Activated T-helper 1 cell treated with anti-CD3 and anti-CD28 coated beads, Interleukin-12 subunit alpha, Interleukin-12 subunit beta, Interleukin-2, Interleukin-4 antibody, amounts not matched to agents 30 ng/mL and 10 ng/mL and 1 ng/mL, durations not matched to agents 14 hours and 24 hours and 36 hours (primary cell): ENCODE measurements at places on chromosomes 16 and 17. TPM values are rescaled to one million over a fixed set of nuclear protein-coding genes. Genes with fewer than 3 reads are reported as not detected.

The ATP2A1 gene
- 2.6 and 3.3 TPM in 2 replicates for total RNA-seq

The TIGD7 gene
- total RNA-seq = 2.0 and 3.1 TPM in 2 replicates

The P2RX5 gene
- 133 and 143 TPM in 2 replicates for total RNA-seq

The NPIPA2 gene
- total RNA-seq = 6.2 and 6.9 TPM in 2 replicates

The MILR1 gene
- 0.26 and 0.37 TPM in 2 replicates for total RNA-seq

DNA sequence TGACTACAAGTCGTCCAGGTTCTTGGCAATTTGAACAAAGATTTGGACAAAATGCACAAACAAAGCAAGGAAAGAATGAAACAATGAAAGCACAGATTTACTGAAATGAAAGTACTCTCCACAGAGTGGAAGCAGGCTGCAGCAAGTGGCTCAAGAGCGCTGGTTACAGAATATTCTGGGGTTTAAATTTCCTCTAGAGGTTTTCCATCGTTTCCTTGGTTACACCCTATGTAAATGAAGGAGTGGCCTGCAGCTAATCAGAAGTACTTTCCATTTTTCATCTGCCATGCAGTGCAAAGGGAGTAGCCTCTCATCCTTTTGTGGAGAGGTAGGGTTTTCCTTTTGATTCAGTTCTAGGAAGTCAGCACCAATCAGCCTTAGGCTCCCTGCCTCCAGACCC lies 11.8 kb downstream of the STXBP4 start:
- DNase-seq = no peak

DNA sequence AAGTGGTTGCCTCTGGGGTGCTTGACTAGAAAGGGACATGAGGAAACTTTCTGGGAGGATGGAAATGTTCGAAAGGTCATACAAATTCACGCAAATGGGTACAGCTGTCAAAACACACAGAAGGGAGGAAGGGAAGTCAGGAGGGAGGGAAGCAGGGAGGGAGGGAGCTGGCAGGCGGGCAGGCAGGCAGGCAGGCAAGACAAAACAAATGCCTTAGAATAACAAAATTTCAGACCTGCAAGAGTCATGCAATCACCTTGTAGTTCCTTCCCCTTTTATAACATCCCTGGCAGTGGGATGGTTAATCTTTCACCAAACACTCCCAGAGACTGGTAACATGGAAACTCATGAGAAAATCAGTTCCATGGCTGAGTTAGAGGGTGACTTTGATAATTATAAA lies 189.2 kb downstream of the STX8 start:
- no peak for DNase-seq

DNA sequence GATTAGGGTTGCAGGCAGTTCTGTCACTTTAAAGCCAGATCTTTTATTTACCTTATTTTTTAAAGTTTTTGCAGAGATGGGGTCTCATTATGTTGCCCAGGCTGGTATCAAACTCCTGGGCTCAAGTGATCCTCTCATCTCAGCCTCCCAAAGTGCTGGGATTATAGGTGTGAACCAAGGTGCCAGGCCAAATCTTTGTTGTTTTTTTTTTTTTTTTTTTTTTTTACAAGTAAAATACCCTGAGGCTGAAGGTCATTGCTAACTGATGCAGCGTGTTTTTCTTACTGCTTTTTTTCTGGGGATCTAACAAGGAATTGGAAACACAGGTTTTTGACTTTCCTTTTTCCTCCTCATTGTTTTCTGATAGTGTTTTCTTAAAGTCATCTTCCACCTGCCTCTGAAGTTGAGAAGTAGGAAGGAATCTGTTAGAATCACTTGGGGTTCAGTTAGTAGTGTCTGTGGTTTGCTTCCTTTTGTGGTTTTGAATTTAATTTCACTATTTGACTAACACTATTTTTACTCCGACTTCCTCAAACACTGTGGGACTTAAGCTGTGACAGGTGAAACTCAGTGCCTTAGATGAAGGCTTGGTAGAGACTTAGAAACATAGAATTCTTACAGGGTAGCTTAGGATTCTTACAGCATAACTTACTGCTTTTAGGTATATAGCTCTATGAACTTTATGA lies 22.2 kb downstream of the CLTC start:
- peak; percentile 3 for DNase-seq

DNA sequence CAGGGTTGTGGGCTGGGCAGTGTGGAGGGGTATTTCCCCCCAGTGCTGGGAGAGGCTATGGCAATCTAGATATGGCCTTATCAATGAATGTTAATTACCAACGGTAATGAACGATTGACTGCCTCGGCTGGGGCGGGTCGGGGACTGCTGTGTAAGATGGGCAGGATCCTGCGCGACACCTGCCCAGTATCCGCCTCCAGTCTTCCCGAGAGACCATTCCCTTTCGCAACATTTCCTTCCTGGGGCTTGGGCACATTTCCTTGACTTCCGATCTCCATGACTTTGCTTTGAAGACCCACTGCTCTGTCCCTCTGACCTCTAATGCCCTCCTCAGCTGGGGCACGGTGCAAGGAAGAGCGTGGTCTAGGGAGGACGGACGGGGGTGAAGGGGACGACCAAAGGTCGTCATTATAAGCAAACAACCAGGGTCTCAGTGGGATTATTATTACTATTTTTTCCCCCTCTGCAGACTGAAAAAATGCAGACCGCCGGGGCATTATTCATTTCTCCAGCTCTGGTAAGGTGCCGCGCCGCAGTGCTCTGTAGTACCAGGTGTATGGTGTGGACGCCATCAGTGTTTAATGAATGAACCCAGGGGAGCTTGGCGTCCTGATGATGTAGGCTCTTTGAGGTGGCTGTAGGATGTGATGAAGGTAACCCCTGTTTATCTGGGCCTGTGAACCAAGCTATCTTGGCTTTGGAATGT lies 506 bp downstream of the ATP5MC1 start:
- no peak for DNase-seq

GRCh38 chr17:50569592-50569991 lies 9.1 kb downstream of the CACNA1G start:
- DNase-seq = no peak

DNA sequence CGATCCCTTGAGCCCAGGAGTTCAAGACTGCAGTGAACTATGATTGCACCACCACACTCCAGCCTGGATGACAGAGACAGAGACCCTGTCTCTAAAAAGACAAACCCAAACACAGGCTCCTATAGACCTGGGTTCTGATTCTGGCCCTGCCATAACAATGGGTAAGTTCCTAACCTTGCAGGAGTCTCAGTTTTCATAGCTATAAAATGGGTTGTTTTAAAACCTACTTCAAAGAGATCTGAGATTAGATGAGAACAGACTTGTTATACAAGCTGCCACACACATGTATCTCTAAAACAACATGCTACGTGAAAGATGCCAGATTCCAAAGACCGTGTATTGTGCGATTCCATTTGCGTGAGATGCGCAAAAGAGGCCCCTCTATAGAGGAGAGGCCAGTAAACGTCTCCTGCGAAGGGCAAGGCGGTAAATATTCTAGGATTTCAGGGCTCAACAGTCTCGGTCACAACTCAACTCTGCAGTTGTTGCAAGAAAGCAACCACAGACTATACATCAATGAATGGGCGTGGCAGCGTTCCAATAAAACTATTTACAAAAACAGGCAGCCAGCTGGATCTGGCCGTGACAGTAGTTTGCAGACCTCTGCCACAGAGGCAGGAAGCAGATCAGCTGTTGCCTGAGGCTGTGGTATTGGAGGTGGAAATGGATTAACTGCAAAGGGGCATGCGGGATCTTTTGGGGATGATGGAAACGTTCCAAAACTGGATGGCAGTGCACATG lies 5.9 kb downstream of the CORO7 start:
- no peak for DNase-seq

DNA sequence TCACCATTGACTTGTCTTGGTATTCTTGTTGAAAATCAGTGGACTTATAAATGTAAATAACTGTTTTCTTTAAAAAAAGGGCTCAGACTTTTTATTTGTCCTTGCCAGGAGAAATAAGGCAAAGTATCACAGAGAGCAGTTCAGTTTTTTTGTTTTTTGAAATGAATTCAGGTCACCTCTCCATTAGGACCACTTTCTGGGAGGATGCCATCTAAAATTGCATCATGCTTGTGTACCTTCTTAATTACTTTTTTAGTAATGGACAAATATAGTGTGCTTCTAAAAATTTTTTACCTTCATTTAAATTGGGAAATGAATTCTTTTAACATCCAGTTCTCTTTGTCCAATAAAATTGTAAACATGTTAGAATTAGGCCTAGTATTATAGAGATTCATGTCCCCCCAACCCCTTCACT lies 210.0 kb downstream of the BCAS3 start:
- no peak for DNase-seq

- DNase-seq = no peak
These were observed 10.2 kb upstream of the UBE2I start for GRCh38 chr16:1299012-1299867.

GRCh38 chr17:71180801-71181385 lies 939.9 kb upstream of the SOX9 start:
- no peak for DNase-seq

- no peak for DNase-seq
These were observed 12.0 kb downstream of the MYO18A start for GRCh38 chr17:29168079-29168758.

GRCh38 chr16:3066440-3066748 lies 954 bp downstream of the IL32 start:
- no peak for DNase-seq

DNA sequence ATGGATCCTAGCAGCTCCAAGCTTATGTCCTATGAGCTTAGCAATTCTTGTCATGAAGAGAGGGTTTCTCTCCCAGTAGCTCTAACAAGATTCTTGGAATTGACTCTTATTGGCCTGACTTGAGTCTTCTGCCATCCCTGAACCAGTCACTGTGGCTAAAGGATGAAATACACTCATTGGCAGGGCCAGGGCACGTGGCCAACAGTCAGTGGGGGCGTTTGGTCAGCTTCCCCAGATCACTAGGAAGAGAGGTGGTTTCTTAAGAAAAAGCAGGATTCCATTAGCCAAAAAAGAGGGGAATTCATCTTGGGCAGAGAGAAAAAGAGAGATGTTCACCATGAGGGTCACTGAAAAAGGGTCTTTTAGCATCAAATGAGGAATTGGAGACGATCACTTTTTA lies 363.2 kb downstream of the SNX29 start:
- DNase-seq = no peak
